Spleen (tissue), 13 donors: ENCODE measurements at places on chromosomes 2 and 18.

DNA sequence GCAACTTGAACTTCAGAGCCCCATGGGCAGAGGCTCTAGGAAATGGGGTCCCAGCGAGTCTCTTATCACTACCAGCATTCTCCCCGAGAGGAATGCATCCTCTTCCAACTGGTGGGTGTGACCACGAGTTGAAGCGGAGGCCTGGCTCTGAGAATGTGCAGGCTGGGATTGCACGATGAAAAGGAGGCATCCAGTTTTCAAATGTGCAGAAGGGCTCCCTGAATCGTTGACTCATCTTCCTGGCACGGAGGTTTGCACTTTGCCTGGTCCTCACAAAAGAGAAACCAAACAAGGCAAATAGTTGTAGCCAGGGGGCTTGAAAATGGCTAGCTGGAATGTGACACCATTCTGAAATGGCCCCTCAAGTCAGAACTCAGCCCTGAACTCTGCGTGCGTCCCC, 216.7 kb downstream of the GLI2 start:
- DNase-seq, result no peak
- no peaks in the 10 kb centered on the region for H3K27me3 ChIP-seq
- no peak overlapping the region for H3K4me3 ChIP-seq
- H3K27ac ChIP-seq, result no peak overlapping the region
- H3K4me1 ChIP-seq, result no peaks in the 10 kb centered on the region
- no peaks in the 10 kb centered on the region for H3K36me3 ChIP-seq

GRCh38 chr2:184520441-184520840, 77.9 kb upstream of the ZNF804A start:
- H3K27ac ChIP-seq, result no peak overlapping the region
- H3K4me1 ChIP-seq, result no peaks in the 10 kb centered on the region
- H3K36me3 ChIP-seq, result no peaks in the 10 kb centered on the region
- no peaks in the 10 kb centered on the region for H3K27me3 ChIP-seq

DNA sequence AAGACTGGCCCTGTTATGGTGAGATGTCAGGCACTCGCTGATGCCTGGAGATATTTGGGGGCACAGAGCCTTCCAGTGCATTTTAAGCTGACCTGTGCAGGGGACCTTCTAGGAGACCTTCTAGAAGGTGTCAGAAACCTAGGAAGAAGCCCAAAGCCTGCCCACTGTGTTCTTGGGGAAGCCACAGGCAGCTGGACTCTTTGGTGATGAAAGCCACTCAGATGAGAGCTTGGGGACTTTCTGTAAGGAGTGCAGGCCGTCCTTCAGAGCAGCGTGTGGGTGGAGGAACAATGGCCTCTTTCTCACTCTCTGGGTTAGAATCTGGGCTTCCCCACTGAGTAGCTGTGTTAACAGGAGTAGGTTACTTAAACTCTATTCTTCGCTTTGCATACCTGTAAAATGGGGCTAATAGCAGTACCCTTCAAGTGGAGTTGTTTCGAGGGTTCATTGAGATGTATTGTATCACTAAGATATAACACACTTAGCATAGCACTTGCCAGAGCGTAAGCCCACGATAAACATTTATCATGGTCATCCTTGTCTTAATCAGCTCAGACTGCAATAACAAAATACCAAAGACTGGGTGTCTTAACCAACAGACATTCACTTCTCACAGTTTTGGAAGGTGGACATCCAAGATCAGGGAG, 322.3 kb upstream of the EPAS1 start:
- H3K27me3 ChIP-seq, result no peaks in the 10 kb centered on the region
- peaks cover 23% of the 10 kb centered on the region for H3K36me3 ChIP-seq
- no peak for DNase-seq

DNA sequence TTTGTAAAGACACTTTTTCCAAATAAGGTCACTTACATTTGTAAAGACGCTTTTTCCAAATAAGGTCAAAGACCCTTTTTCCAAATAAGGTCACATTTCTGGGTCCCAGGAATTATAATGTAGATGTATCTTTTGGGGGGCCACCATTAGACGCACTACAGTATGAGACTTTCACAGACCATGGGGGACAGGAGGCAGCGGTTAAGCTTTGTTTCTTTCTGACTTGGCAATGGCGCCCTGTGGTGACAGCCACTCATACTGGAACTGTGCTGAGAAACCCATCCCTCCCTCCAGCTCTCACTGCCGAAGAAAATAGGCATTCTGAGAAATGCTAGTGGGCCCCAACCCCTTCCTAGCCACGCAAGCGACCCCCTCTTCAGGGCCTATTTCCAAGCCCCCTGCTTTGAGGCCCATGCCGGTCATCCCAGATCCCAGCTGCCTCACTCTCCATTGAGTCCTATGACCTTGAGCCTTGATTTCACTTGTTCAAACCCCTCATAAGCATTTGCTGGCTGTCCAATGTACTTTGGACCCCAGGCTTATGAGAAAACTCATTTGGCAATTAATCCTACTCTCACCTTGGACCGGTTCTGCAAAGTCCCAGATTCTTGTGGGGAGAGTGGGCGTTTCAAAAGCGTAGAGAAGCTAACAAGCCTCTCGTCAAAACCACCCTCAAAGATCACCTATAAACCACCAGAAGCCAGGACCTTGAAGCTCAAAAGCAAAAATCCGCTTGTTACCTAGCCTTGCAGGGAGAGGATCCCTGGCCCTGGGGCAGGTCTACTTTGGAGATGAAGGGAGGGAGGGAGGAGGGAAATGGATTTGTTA, 11.3 kb upstream of the SPATA3 start:
- no peak overlapping the region for H3K4me3 ChIP-seq
- H3K27me3 ChIP-seq, result no peaks in the 10 kb centered on the region
- H3K4me1 ChIP-seq, result peaks cover 11% of the 10 kb centered on the region
- H3K27ac ChIP-seq, result no peak overlapping the region

- H3K27ac ChIP-seq, result no peak overlapping the region
- no peak overlapping the region for H3K4me3 ChIP-seq
- H3K36me3 ChIP-seq, result peaks cover 45% of the 10 kb centered on the region
- no peaks in the 10 kb centered on the region for H3K4me1 ChIP-seq
These were observed 132.0 kb downstream of the GALNT1 start for GRCh38 chr18:35713545-35713944.

GRCh38 chr2:239644011-239644410, 243.2 kb upstream of the HDAC4 start:
- no peaks in the 10 kb centered on the region for H3K4me1 ChIP-seq
- H3K27ac ChIP-seq, result no peak overlapping the region
- peaks cover 3% of the 10 kb centered on the region for H3K27me3 ChIP-seq
- H3K36me3 ChIP-seq, result no peaks in the 10 kb centered on the region
- no peak overlapping the region for H3K4me3 ChIP-seq

GRCh38 chr2:66697366-66697765, 262.4 kb downstream of the MEIS1 start:
- DNase-seq, result no peak
- H3K4me1 ChIP-seq, result no peaks in the 10 kb centered on the region
- peak overlapping the region; percentile 35 for H3K27ac ChIP-seq
- H3K4me3 ChIP-seq, result no peak overlapping the region
